ENCODE measurements at places on chromosomes 5 and 9.
A peak's percentile ranks its signal among the peaks of the same experiment; 100 is the strongest.

DNA sequence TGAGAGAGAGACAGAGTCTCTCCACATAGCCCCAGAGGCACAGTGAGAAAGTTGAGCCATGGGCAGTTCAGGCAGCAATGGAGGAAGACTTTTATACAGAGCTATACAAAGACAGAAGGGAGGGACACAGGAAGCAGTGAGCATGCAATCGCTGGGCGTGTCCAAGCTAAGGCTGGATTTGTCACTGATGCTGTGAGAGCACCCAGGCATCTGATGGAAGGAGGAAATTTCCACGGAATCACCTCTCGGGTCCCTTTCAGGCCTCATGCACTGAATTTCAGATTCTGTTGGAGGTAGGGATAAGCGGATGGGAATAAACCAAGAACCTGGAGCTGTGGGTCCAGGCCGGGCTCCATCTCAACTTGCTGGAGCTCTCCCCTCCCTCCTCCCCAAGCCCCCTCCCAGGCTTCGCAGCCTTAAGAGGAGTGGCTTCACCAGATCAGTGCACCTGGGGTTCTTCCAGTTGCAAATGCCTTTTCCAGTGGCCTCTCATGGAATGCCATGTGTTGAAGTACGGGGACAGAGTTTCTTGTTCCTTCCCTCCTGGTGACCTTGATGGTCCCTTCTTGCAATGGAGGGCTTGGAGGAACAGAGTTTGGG, 114.8 kb upstream of the ALDH1B1 start:
- DNase-seq, result no peak

GRCh38 chr9:130663258-130663976, 977 bp upstream of the PRDM12 start:
- peak; percentile 58 for DNase-seq

DNA sequence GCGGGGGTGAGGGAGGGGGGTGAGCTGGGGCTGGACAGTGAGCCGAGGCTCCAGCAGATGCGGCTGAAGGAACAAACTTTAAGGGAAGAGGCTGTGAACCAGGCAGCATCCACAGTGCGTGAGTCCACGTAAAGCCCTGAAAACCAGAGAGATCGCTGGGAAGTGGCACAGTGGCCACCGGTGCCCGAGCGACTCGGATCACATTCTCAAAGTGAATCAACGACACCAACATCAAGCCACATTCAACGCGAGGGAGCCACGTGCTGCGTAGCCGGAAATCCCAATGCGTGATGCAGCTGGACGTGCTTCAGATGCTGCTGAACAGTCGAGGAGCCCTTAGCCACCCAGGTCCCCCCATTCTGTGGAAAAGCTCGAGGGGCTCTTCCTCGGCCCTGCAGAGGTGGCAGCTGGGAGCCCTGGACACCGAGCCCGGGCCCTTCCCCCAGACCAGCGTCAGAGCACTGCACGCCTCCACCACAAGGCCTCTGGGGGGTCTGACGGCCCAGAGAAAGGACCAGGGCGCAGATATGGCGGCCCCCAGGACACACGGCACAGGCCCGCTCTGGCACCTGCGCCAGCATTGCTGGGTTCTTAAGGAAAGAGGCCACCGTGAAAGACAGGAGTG, 53.7 kb upstream of the EXOC3 start:
- DNase-seq, result peak; percentile 20

GRCh38 chr9:88829276-88829675, 162.0 kb upstream of the S1PR3 start:
- no peak for DNase-seq

DNA sequence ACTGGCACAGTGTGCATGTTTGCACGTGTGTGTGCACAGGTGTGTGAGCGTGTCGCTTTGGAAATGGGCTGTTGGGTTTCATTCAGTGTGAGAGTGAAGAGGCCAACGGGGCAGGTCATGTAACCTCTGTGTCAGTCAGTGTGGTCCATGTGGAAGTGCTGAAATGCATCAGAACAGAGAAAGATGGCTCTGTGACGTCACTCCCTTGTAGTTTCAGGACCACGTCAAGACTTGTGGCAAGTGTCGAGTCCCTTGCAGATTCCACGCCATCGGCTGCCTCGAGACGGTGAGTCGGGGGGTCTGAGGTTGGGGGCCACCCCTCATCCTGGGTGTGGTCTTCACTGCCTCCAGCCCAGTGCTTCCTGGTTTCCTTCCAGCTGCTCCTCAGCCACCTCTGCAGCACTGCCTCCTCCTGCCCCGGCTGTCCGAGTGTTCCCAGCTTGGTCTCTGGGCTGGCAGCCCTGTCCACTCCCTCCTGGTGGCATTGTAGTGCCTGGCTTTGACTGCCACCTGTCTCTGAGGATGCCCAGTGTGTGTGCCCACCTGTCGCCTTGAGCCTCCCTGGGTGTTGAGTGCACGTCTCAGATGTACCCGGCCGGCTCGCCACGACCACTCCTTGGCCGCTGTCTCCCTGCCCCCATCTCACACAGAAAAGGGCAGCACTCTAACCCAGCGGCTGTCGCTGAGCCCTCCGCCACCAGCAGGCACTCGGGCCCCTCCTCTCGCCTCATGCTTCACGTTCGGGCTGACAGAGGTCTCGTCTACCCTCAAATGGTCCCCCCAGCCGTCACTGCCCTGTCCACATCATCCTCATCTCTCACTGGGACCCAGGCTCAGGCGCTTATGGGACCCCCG, 28.0 kb downstream of the FBXW5 start:
- no peak for DNase-seq

DNA sequence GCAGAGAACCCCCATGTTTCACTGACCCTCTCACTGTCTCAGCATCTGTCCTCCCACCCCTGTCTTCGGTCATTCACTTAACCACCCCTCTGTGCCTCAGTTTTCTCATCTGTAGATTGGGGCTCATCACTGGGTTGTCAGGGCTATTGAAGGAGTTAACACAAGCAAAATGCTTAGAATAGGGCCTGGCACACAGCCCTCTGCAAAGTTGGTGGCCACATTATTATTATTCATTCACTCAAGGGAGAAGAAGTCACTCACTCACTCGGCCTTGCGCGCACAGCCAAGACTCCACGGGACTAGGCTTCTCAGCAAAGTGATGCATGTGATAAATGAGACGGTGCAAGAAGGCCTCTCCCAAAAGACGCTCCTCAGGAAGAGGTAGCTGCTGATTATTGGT, 8.0 kb downstream of the PDGFRB start:
- DNase-seq, result no peak

DNA sequence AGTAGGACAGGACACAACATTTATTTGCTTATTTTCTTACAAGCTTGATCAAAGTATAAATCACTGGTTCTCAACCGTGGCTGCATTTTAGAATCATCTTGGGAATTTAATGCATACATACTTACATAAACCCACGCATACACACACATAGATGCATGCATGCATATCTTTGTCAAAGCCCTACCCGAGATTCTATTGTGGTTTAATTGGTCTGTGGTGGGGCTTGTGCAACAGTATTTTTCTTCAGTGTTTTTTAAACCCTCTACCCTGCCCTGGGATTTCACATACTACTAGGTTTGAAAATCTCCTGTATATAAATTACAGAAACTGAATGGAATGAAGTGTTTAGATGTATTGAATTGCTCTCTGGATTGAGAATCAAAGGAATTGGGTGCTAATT, 1166.2 kb downstream of the MAT2B start:
- no peak for DNase-seq

- no peak for DNase-seq
Measured at GRCh38 chr9:90878562-90878961, 76.9 kb downstream of the SYK start.

Measured in GM20000 (cell line).